ENCODE measurements at places on chromosomes 12 and 14.

GRCh38 chr12:100716945-100717732 is 77.4 kb upstream of the ANO4 start:
- DNase-seq = peak; percentile 82

DNA sequence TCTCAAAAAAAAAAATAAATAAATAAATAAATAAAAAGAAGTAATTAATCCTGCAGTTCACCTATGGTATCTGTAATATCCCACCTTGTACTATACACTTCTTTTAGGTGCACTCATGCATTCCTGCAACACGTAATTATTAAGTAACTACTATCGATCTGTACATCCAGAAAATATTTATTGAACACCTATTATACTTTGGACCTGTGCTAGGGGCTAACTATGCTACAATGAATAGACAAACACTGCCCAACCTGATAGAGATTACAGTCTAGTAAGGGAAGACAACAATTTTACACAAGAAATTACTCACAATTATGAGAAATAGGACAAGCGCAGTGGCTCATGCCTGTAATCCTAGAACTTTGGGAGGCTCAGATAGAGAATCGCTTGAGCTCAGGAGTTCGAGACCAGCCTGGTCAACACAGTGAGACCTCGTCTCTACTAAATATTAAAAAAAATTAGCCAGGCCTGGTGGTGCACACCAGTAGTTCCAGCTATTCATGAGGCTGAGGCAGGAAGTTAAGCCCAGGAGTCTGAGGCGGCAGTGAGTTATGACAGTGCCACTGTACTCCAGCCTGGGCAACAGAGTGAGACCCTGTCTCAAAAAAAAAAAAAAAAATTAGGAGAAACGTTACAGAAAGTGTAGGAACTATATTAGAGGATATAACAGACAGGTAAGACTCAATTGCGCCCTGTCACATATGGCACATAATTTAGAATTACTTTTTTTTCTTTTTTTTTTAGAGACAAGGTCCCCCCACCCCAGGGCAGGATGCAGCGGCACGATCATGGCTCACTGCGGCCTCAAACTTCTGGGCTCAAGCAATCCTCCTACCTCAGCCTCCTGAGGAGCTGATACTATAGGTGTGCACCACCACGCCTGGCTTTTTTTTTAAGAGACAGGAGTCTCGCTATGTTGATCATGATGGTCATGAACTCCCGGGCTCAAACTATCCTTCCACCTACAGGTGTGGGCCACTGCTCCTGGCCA is 1.2 kb downstream of the NRDE2 start:
- DNase-seq = no peak

GRCh38 chr12:16560273-16560672 is 45.7 kb downstream of the LMO3 start:
- DNase-seq = no peak

GRCh38 chr12:113471619-113472171 is at the start of gene LHX5:
LHX5 (minus strand) TSS chr12:113471871; CDS start chr12:113471498, 373 bp downstream.
- DNase-seq = peak; percentile 92

GRCh38 chr14:53494587-53494986 is 341.5 kb upstream of the DDHD1 start:
- no peak for DNase-seq

DNA sequence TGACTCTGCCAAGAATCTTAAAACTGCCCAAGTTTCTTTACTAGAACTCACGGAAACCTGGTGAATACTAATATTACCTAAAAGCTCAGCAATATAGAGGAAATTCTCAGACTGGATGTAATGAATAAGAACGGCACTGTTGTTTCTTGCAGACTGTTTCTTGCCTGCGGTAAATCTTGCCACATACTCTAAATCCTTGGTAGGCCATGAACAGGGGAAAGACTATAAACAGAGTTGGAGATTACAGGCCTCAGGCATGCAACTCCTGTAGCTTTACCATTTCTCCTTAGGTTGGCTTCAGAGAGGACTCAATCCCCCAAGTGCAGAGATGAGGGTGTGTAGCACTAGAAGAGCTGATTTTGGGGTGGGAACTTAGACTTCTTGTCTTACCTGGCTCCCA is 1.1 kb downstream of the ALDH6A1 start:
- DNase-seq = no peak

DNA sequence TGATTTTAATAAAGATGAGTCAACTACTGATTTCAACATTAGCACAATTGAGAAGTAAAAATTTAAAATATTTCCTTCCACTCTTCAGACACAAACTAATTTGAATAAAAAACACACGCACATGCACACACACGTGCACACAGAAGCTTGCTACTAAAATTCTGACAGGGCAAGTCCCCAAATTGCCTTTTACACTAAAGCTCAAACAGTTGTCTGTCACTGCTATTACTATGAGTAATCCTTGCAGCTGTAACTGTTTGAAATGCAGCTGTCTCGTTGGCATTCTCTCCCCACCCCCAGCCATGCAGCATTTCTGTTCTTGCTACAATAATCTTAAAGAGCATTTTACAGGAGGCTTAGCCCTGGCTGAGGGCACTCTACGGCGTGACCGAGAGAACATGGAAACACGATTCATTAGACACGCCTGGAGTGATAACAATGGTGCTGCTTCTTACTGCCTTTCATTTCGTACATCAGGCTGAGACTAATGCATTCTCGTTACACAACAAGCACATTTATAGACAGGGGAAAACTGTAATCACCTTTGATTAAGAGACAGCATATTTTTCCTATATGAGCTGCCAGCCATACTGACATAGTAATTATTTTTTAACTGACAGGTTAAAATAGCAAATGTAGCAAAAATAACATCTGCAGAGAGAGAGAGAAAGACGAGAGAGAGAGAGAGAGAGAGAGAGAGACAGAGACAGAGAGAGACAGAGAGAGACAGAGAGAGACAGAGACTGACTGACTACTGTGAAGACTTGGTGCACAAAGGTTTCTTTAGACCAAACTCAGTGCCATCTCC is 153.8 kb downstream of the MED13L start:
- DNase-seq = peak; percentile 84

Measured in ecto neural progenitor cell (in vitro differentiated cells).